Ovary (tissue), 10 donors: ENCODE measurements at places on chromosomes 11 and 22. TPM values are rescaled to one million over a fixed set of nuclear protein-coding genes. Genes with fewer than 3 reads are reported as not detected.
A peak's percentile ranks its signal among the peaks of the same experiment; 100 is the strongest.

- DNase-seq: no peak
- no peaks in the 10 kb centered on the region for H3K27me3 ChIP-seq
- H3K36me3 ChIP-seq: no peaks in the 10 kb centered on the region
- no peaks in the 10 kb centered on the region for H3K4me1 ChIP-seq
- H3K27ac ChIP-seq: no peak overlapping the region
These were observed 86.2 kb downstream of the ZNRF3 start for GRCh38 chr22:28969401-28970168.

- H3K4me1 ChIP-seq: peaks cover 4% of the 10 kb centered on the region
- no peaks in the 10 kb centered on the region for H3K36me3 ChIP-seq
- H3K27ac ChIP-seq: peak within 1 kb of the TSS; percentile 5
These were observed at the start of gene RASD2 for GRCh38 chr22:35540595-35541253. Gene RASD2, plus strand, starts transcription at chr22:35540831. Its CDS starts 5,979 bp downstream, at chr22:35546810.

DNA sequence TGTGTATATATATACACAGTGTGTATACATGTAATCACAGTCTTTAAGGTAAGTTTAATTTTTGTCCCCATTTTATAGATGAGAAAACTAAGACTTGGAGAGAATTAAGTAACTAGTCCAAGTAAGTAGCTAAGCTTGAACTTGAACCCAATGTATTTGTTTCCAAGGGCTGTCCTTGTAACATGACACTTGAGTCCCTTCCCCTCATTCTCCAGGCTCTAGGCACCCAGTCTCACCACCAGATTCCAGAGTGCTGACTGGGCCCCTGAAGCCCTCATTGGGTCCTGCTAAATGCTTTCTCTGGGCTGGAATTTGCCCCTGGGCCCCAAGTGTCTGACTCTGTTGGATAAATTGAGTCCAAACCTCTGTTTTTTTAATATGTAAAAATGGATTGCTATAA lies 45.5 kb downstream of the ADM start:
- no peak for DNase-seq
- H3K27me3 ChIP-seq: no peaks in the 10 kb centered on the region
- no peak overlapping the region for H3K4me3 ChIP-seq

GRCh38 chr11:44623341-44623730 lies 57.9 kb downstream of the CD82 start:
- no peaks in the 10 kb centered on the region for H3K27me3 ChIP-seq
- H3K4me3 ChIP-seq: no peak overlapping the region
- H3K27ac ChIP-seq: no peak overlapping the region
- H3K4me1 ChIP-seq: peaks cover 6% of the 10 kb centered on the region
- peak; percentile 14 for DNase-seq
- H3K36me3 ChIP-seq: no peaks in the 10 kb centered on the region

DNA sequence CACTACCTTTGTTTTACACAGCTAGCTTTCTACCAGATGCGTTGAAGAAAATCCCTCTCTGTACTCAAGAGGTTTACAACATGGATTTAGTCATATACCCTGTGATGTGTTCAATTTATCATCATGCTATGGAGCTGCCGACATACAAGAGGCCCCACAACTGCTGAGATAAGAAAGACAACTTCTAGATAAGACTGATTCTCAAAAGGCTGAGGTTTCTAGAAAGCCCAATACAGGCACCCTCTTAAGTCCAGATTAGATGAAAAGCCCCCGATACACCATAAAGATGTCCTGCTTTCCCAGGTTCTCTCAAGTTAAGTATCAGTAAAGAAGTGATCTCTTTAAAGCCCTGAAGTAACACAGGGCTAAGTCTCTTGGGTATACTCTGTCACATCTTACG lies 14.3 kb downstream of the MTCH2 start:
- no peak overlapping the region for H3K4me3 ChIP-seq
- no peaks in the 10 kb centered on the region for H3K4me1 ChIP-seq
- H3K27ac ChIP-seq: no peak overlapping the region
- no peaks in the 10 kb centered on the region for H3K27me3 ChIP-seq

GRCh38 chr11:102421261-102421660 lies 31.3 kb downstream of the TMEM123 start:
- H3K36me3 ChIP-seq: no peaks in the 10 kb centered on the region
- DNase-seq: no peak
- no peaks in the 10 kb centered on the region for H3K27me3 ChIP-seq
- H3K27ac ChIP-seq: no peak overlapping the region
- peaks cover 2% of the 10 kb centered on the region for H3K4me1 ChIP-seq
- no peak overlapping the region for H3K4me3 ChIP-seq

- no peaks in the 10 kb centered on the region for H3K27me3 ChIP-seq
- peaks cover 6% of the 10 kb centered on the region for H3K4me1 ChIP-seq
- no peak overlapping the region for H3K27ac ChIP-seq
- no peak for DNase-seq
These were observed 57.5 kb downstream of the RPUSD4 start for GRCh38 chr11:126153972-126154371.

DNA sequence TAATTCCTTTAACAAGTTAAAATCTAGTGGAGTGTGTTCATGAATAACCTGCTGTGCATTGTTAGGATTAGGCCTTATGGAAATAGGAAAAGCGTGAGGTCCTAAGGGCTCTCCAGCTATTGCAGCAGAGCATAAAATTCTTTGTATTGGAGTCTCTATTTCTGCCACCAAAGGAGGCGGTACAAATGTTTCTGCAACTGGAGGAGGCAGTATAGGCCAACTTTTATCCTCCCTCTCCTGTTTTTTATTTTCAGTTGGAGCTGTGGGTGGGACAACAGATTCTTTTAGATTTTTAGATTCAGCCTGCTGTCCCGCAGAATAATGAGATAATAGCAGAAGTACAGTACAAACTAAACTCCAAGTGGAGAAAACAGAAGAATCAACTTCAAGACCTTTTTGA lies 26.2 kb downstream of the OR10A6 start:
- no peaks in the 10 kb centered on the region for H3K27me3 ChIP-seq
- no peak overlapping the region for H3K4me3 ChIP-seq
- DNase-seq: no peak
- H3K4me1 ChIP-seq: no peaks in the 10 kb centered on the region
- no peak overlapping the region for H3K27ac ChIP-seq

GRCh38 chr22:50627642-50628542 lies at the start of gene ARSA:
Gene ARSA, minus strand, starts transcription at chr22:50628152. Its CDS starts 373 bp downstream, at chr22:50627779.
- peak within 1 kb of the TSS; percentile 59 for H3K27ac ChIP-seq
- no peaks in the 10 kb centered on the region for H3K36me3 ChIP-seq
- peak; percentile 77 for DNase-seq
- peak within 1 kb of the TSS; percentile 40 for H3K4me3 ChIP-seq

DNA sequence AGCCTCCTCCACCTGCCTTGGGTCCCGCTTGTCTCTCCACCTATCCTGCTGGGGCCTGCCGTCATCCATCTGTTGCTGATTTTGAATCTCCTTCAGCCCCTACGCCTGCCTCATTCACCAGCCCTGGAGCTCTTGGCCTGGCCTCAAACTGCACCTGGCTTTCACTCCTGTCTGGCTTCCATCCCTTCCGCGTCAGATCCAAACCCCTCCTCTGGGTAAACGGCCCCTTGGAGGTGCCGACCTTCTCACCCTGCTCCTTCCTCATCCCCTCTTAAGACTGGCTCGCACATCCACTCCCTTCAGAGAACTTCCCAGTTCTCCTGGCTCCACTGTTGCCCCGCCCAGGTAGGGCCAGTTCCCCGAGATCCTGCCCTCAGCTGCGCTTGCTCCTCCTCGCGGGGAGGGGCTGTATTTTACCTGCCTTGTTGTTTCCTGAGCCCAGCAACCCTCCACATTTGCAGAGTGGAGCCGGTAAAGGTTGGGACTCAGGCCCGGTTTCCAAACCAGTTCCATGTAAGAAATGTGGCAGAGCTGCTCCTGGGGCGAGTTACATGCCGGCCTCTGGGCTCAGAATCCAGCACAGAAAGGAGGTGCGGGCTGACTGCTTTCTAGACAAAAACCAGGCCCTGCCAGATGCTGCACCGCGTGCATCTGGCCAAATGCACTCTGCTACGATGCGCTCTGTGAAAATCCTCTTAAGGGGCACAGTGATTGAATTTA lies 13.9 kb upstream of the SHANK2 start:
- H3K4me3 ChIP-seq: no peak overlapping the region
- no peak for DNase-seq
- H3K36me3 ChIP-seq: no peaks in the 10 kb centered on the region
- H3K27me3 ChIP-seq: no peaks in the 10 kb centered on the region
- H3K4me1 ChIP-seq: no peaks in the 10 kb centered on the region

- no peak overlapping the region for H3K27ac ChIP-seq
- no peak for DNase-seq
- no peaks in the 10 kb centered on the region for H3K4me1 ChIP-seq
- H3K27me3 ChIP-seq: no peaks in the 10 kb centered on the region
- no peaks in the 10 kb centered on the region for H3K36me3 ChIP-seq
These were observed 48.8 kb downstream of the MYEOV start for GRCh38 chr11:69342588-69343330.

DNA sequence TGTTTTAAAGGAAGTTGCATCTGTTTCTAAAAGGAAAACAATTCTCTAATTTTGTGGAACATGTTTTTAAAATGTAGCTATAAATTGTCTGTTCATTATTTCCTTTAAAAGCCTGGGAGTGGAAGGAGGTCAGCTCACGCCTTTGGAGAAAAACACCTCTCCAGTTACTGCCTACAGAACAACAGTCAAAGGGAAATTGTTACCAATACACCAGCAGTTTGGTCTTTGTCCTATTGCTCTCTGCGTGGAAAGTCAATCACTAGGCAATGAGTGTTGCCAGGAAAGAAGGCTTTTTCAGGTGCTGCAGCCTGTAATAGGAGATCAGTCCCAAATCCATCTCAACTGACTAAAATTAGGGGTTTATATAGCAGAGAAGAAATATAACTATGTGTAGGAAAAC lies 22.2 kb downstream of the SVIP start:
- DNase-seq: no peak
- no peak overlapping the region for H3K27ac ChIP-seq
- H3K4me1 ChIP-seq: no peaks in the 10 kb centered on the region
- H3K4me3 ChIP-seq: no peak overlapping the region
- H3K27me3 ChIP-seq: no peaks in the 10 kb centered on the region

DNA sequence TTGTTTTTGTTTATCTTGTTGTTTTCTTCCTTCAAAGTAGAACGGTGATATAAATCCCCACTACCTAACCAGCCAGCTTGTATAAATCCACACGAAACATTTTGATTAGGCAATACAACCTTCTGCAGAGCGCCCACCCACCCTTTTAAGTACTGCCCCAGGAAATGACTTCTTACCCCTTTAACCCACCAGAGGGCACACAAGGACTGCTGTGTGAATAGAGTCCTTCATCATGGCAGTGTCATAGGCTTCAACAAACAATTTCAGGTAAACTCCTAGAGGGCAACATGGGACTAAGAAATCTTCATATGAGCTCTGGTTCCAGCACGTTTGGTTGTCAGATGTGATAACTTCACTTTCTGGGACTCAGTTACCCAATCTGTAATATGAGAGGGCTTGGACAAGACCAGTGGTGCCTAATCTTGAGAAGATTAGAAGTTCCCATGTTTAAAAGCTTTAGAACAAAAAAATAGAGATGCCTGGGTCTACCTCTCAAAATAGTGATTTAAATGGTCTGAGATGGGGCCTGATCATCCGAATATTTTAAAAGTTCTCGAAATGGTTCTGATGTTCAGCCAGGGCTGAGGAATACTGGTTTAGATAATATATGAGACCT lies 56.1 kb downstream of the PIWIL4 start:
- H3K27ac ChIP-seq: no peak overlapping the region
- no peak overlapping the region for H3K4me3 ChIP-seq
- no peaks in the 10 kb centered on the region for H3K36me3 ChIP-seq
- no peaks in the 10 kb centered on the region for H3K4me1 ChIP-seq
- peak; percentile 45 for DNase-seq

DNA sequence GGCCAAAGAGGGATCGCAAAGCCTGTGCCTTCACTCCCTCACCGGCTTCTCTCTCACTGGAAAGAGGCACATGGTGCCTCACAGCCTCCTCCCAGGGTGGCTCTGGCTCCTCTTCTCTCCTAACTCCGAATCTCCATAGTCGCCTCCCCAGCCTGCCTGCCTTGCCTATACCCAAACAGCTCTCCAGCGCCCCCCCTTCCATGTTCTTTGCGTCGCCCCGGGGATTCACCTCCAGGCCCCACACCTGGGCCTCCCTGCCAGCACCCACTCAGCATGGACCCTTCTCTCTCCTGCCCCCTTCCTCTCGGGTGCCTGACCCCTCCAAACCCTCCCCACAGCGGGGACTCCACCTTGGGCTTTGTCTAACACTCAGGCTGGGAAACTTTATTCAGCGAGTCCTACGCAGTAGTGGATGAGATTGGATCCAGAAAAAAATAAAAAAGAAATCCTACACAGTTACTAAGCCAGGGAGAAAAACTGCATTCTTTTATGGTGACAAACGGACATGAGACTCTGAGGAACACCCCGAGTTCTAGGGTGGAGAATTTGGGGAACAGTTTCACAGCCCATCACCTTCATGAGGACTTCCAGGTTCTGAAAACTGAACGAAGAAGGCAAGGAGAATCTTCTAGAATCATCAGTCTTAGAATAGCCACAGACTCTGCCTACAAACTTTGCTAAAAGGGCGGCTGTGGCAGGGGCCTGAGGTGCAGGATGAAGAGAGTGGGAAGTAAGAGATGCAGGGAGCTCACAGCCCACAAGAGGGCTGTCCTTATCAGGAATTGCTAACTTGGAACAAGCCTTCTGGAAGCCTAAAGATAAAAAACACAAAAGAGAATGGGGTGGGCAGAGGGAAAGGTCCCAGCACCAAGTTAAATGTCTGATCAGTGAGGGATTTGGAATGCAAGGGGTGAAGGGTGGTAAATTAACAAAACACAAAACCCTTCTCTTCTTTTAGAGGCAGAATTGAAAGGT lies 5.3 kb downstream of the PPM1F start:
- no peaks in the 10 kb centered on the region for H3K36me3 ChIP-seq
- no peak overlapping the region for H3K27ac ChIP-seq
- DNase-seq: no peak

- no peak for DNase-seq
- H3K27ac ChIP-seq: no peak overlapping the region
- H3K4me3 ChIP-seq: no peak overlapping the region
- no peaks in the 10 kb centered on the region for H3K36me3 ChIP-seq
- peaks cover 7% of the 10 kb centered on the region for H3K4me1 ChIP-seq
- no peaks in the 10 kb centered on the region for H3K27me3 ChIP-seq
These were observed 3.3 kb downstream of the RIC8A start for GRCh38 chr11:210803-211180.

- peak overlapping the region; percentile 45 for H3K4me3 ChIP-seq
- peak overlapping the region; percentile 79 for H3K27ac ChIP-seq
- H3K27me3 ChIP-seq: no peaks in the 10 kb centered on the region
- peaks cover 38% of the 10 kb centered on the region for H3K4me1 ChIP-seq
- DNase-seq: peak; percentile 94
These were observed 60.4 kb downstream of the ST3GAL4 start for GRCh38 chr11:126415669-126416420.

Gene CCND1
- 11.1 TPM for total RNA-seq

Gene HEPN1
- total RNA-seq: not detected

Gene PGA4
- 9.3 TPM for total RNA-seq

Gene KRTAP5-9
- total RNA-seq: not detected

Gene MIAT
- 0.56 TPM for total RNA-seq

Gene PGA5
- total RNA-seq: not detected

Gene RASSF10
- total RNA-seq: not detected

Gene MRGPRF
- 104 TPM for total RNA-seq

Gene SYT7
- total RNA-seq: 1.1 TPM
